Fibroblast of skin of abdomen (primary cell): ENCODE measurements at places on chromosomes 5 and 9.

- peak; percentile 42 for DNase-seq
These were observed 51.4 kb upstream of the COL15A1 start for GRCh38 chr9:98892288-98892687.

DNA sequence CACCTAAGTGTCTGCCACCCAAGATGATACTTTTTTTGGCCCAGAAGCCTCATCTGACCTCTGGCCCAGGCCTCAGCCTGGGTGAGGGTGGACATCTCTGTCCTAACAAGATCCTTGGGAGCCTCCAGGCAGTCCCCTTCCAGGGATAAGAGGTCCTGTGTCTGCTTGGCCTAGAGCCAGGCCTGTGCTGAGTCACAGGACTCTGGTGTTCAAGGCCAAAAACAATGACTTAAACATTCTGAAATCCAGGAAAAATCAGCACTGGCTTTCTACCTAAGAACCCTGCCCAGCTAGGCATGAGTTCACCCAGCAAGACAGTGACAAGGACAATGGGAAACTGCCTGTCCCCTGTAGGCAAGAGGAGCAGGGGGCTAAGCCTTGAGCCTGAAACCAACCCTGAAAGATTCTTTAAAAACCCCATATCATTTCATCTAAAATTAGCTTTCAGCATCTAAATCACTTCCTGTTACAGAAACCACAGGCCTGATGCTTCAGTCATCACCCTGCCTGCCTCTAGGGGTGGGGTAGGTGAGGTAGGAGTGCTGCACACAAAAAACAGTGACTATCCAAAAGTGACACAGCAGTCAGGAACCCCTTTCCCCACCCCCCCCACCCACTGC is 29.9 kb downstream of the CSF2 start:
- DNase-seq = peak; percentile 91

GRCh38 chr5:175521313-175521833 is 43.0 kb downstream of the SFXN1 start:
- no peak for DNase-seq

- DNase-seq = no peak
These were observed 15.7 kb upstream of the KCNN2 start for GRCh38 chr5:114346181-114346580.

DNA sequence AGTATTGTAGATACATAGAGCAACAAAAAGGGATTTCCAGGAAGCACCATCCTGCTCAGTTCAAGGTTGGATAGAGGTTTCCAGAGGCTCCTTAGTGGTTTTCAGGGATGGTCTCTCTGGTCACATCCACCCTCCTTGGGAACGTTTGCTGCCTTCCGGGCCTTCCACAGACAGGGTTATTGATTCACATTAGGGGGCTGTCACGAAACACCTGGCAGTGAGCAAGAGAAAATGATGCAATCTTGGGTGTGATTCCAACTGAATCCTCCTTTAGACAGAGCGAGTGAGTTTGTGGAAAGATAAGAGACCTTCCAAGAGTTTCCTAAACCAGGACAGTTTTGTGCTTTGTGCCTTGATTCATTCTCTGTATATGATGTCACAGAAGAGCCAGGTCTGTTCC is 43.8 kb upstream of the CTSL start:
- no peak for DNase-seq

GRCh38 chr9:38707885-38708637 is 11.9 kb downstream of the FAM240B start:
- no peak for DNase-seq

DNA sequence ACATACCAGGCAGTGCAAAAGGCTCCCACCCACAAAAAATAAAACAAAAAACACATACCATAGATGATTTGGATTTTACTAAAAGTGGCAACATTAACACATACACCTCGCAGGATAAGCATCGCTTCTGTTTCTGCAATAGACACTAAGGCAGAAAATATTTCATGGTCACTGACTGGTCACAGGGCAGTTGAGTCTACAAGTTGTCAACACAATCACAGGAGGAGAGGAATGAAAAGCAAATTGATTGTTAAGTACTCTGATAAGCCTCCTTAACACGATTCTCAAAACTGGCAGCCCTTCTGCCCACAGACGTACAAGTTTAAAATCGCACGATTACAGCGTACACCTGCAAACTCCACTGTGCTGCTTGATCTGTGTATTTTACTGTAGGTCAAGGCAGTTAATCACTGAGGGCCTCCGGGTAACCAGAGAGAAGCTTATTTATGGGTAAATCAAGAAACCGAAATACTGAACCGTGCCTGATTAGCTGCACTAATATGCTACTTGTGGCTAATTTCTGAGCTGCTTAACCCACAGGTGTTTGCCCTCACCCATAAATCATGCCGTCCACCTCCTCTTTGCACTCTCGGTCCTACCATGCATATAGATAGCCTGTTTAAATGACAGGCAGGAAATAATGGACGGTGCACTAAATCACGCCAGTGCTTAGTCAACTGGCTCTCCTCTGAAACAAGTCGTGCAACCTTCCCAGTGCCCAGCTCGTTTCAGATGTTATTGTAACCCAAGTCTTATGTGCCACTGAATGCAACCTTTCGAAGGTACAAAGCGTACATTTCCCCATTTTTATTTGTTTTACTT is 659.4 kb upstream of the ADAMTS16 start:
- no peak for DNase-seq

GRCh38 chr9:25658571-25658970 is 19.7 kb downstream of the TUSC1 start:
- DNase-seq = no peak

DNA sequence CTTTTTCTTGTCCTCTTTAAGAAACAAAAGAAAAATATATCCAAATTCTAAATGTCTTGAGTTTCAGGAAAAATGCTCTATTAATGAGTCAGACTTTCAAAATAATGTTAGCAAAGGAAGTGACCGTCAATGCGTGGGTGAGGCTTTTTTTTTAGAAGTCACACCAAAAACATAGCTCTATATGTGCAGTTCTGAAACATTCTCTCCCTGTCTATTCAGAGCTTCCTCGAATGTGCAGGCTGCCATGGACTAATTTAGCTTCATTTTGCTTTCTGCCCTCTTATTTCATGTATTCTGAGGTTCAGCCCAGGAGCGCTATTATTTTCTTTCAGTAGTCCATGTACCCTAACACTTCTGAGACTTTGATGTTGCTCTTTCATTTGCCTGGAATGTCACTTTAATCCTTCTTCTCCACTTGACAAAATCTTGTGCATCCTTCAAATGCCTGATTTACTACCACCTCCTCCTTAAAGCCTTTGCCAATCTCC is 72.5 kb upstream of the RASA1 start:
- peak; percentile 77 for DNase-seq

DNA sequence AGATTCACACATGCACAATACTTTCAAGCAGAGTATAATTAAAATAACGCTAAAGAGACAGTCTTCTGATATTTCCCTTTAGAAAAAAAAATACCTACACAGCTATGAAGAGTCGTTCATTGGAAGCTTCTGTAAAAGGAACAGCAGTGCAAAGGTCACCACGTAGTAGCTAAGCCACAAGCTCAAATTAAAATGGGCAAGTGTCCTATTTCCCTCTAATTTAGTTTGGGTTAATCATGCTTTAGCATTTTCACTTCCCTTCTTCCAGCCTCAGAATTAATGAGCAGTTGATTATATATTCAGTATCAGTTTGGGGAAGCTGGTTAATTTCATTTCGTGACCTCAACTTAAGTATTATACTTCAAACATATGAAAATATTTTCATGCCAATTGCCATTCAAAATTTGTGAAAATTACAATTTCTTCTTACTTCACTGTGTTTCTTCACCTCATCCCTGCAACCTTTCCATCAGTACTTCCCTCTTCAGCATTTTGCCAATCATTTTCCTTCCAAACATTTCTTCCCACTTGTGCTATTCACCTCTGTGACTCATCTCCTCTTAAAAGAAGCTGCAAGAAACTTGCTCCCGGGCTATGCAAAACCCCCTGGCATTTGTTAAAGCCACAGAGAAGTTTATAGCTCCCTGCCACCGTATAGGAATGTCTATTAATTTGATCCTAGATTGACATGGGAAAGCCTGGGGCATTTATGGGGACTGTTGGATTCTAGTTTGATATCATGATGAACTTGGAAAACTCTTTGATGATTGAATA is 83.0 kb downstream of the DMRTA1 start:
- DNase-seq = peak; percentile 8
